Amygdala (tissue), 56 donors: ENCODE measurements at places on chromosomes 2 and 18.

DNA sequence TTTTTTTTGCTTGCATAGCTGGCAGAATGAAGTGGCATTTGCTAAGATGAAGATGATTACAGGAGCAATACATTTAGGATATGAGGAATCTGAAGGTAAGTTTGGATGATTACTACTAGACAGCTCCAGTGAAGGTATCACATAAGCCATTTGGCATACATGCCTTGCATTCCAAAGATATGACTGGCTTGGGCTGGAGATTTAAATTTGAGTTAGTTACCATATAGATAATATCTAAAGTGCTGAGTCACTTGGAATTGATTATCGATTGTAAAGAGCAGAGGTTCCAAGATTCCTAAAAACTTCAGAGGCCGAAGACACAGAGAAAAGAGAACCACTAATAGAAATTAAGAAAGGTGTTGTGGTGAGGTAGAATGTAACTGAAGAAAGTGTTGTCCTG, 1026.4 kb downstream of the DSC3 start:
- no peak for DNase-seq

DNA sequence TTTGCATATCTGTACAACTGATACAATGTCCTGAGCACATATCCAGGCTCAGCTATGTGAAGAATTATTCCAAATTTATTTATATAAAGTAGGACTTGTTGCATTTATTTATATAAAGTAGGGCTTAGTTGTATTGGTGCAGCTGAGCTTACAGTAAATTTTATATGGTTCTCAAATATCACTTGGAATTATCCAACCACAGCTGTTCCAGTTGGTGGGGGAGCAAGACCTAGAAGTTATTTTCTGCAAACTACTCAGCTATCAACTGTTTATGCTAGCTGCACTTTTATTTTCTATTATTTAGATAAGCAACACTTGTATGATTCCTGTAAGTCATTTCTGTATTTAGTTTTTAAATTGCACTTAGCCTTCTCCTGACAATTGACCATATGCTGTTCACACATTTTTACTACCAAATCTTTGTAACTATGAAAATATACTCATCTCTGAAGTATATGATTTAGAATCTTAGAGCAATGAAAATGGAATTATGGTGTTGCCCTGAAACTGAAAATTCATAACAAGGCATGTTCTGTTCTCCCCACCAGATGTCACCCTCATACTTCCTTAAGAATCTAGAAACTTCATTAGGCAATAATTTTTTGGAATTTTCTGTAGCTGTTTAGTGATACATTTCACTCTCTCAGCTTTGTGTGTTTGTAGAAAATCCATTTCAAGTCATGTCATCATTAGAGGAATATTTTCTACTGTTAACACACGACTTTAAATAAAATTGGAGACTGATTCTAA, 157.0 kb upstream of the CBLN2 start:
- DNase-seq: no peak

DNA sequence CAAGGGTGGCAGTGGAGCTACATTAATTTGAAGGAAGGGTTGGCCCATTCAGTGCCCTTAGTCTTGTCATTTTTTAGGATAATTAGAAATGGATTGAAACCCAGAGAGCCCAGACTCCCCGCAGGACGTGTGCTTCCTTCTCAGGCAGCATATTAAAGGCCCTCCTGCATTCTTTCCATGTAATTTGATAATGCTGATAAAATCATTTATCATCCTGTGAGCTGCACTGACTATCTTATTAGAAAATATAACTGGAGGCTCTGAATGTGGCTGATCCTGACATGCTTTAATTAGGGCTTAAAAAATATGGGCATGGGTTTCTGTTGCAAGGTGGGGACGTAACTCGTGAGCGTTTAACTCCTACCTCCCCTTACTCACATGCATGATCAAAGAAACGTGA, 148.1 kb downstream of the ACKR3 start:
- no peak for DNase-seq

- no peak for DNase-seq
Observed at GRCh38 chr2:113760400-113760799, 4.0 kb upstream of the SLC35F5 start.

DNA sequence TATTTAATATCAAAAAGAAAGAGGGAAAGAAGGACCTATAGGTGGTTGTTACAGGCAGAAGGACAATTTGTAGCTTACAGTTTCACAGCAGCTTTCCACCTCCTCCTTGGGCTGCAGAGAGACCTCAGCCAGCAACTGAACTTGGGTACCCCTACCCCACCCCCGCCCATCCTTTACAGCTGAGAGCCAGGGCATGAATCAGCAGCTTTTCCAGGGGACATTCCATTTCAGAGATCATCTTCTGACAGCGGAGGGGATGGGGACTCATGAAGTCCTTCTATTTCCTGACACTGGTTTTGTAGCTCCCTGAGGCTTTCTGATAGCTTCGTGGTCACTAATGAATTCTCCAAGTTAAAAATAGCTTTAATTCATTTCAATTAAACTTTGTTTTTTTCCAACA, 96.4 kb downstream of the ITGB1BP1 start:
- DNase-seq: no peak

GRCh38 chr18:9240270-9240669, 94.3 kb upstream of the TWSG1 start:
- DNase-seq: no peak

DNA sequence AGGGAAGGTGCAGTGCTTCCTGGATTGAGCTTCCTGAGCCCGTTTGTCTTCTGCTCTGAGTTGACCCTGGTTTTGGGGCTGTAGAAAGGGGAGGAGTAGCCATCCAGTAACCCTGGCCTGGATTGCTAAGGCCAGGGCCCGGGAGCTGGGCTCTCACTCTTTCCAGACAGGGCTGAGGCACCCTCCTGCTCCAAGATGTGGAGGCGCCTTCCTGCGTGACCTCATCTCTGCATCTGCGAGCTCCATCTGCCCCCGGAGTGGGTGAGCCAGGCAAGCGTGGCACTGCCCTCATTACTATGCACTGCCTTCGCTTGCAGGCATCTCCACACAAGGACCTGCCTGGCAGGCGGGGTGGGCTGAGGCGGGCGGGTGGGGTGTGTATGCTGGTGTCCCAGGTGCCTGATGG, 58.0 kb downstream of the RAB31 start:
- DNase-seq: no peak
